Naive B cell (primary cell): ENCODE measurements at places on chromosomes 16 and 17.

DNA sequence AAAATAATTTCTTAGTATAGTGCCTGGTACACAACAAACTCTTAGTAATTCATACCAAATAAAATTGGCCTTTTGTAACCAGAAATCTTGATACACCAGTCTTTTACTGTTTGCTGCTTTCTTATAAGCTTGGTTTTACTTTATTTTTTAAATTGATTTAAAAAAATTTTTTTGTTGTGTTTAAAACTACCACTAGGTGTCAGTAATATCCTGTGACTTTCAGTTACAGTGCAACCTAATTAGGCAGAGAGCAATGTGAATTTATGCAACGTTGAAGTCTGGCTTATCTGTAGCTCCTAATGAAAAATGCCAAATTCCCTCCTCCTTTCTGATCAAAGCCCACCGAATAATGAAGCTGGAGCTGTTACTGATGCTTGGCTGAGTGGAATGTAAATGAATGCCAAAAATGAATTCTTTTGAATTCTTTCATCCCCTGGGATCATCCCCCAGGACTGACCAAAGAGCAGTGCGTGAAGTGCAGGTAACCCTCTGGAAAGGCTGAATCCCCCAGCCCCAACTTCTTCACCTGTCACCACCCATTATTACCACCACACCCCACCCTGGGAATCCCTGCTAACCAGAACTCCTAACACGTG is 3.8 kb downstream of the ERCC4 start:
- peaks cover 20% of the 10 kb centered on the region for H3K4me1 ChIP-seq
- H3K4me3 ChIP-seq: no peak overlapping the region
- no peaks in the 10 kb centered on the region for H3K27me3 ChIP-seq
- H3K36me3 ChIP-seq: peaks cover 9% of the 10 kb centered on the region
- peak; percentile 40 for DNase-seq

GRCh38 chr17:11412654-11413053 is 171.6 kb downstream of the SHISA6 start:
- no peak for DNase-seq
- no peaks in the 10 kb centered on the region for H3K27me3 ChIP-seq
- no peaks in the 10 kb centered on the region for H3K4me1 ChIP-seq

DNA sequence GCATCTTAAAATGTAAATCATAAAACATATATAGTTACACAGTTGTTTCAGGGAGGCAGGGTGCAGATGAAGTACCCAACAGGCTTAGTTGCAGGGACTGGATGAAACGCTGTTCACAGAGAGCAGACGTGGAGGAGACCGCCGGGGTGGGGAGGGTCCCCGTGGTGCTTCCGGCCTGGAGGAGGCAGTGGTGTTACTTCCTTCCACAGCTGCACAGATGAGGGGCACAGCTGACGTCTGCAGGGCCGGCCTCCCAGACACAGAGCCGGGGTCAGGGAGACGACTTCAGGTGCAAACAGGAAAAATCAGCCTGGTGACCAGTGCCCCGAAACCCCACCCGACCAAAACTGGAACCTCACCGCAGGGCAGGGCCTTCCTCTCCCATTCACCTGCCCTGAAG is 17.1 kb downstream of the SPIRE2 start:
- H3K4me1 ChIP-seq: peaks cover 16% of the 10 kb centered on the region
- peak overlapping the region; percentile 74 for H3K4me3 ChIP-seq
- H3K36me3 ChIP-seq: no peaks in the 10 kb centered on the region
- no peaks in the 10 kb centered on the region for H3K27me3 ChIP-seq
- no peak for DNase-seq
- H3K27ac ChIP-seq: peak overlapping the region; percentile 38

DNA sequence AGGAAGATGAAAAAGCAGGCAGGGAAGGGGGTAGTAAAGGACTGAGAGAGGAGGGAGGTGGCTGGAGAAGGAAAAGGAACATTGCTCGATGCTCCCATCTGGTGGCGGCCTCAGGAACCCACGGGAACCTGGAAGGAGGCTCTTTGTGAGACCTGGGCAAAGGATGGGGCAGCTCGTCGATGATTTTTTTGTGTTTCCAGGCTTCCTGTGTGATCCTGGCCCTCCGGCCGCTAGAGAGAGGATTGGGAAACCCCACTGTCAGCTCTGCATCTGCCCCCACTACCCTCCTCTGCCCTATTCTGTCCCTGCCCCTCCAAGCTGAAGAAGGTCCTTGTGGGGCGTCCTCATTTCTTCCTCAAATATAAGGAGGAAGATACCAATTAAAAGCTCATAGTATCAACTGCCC is 6.6 kb downstream of the WFIKKN2 start:
- no peak overlapping the region for H3K4me3 ChIP-seq
- H3K27ac ChIP-seq: no peak overlapping the region
- peaks cover 4% of the 10 kb centered on the region for H3K4me1 ChIP-seq
- no peaks in the 10 kb centered on the region for H3K36me3 ChIP-seq
- no peaks in the 10 kb centered on the region for H3K27me3 ChIP-seq

- peaks cover 36% of the 10 kb centered on the region for H3K27me3 ChIP-seq
- H3K4me3 ChIP-seq: peak overlapping the region; percentile 74
- H3K27ac ChIP-seq: no peak overlapping the region
Observed at GRCh38 chr17:15945527-15946191, 729 bp downstream of the ADORA2B start.

- no peak for DNase-seq
- H3K27me3 ChIP-seq: no peaks in the 10 kb centered on the region
- H3K27ac ChIP-seq: no peak overlapping the region
- peaks cover 16% of the 10 kb centered on the region for H3K4me1 ChIP-seq
Observed at GRCh38 chr16:88688013-88688778, 1.9 kb upstream of the SNAI3 start.

- no peak overlapping the region for H3K4me3 ChIP-seq
- no peaks in the 10 kb centered on the region for H3K36me3 ChIP-seq
- DNase-seq: no peak
Observed at GRCh38 chr16:54935266-54935968, 4.8 kb downstream of the IRX5 start.

DNA sequence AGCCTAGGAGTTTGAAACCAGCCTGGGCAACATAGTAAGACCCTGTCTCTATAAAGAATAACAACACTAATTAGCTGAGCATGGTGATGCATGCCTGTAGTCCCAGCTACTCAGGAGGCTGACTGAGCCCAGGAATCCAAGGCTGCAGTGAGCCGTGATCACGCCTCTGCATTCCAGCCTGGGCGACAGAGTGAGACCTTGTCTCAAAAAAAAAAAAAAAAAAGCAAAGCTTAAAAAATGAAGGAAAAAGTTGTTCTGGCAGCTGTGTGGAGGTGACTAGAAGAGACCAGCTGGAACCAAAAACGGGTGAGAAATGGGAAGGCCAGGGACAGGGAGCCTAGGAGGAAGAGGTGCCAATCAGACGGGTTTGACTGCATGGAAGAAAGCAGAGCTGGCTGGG is 4.2 kb downstream of the BCL7C start:
- H3K27ac ChIP-seq: no peak overlapping the region
- peaks cover 39% of the 10 kb centered on the region for H3K4me1 ChIP-seq
- H3K36me3 ChIP-seq: no peaks in the 10 kb centered on the region
- H3K27me3 ChIP-seq: no peaks in the 10 kb centered on the region

- H3K4me1 ChIP-seq: peaks cover 9% of the 10 kb centered on the region
- DNase-seq: no peak
- H3K27ac ChIP-seq: no peak overlapping the region
- no peak overlapping the region for H3K4me3 ChIP-seq
Observed at GRCh38 chr16:675884-676564, 553 bp downstream of the RHBDL1 start.

DNA sequence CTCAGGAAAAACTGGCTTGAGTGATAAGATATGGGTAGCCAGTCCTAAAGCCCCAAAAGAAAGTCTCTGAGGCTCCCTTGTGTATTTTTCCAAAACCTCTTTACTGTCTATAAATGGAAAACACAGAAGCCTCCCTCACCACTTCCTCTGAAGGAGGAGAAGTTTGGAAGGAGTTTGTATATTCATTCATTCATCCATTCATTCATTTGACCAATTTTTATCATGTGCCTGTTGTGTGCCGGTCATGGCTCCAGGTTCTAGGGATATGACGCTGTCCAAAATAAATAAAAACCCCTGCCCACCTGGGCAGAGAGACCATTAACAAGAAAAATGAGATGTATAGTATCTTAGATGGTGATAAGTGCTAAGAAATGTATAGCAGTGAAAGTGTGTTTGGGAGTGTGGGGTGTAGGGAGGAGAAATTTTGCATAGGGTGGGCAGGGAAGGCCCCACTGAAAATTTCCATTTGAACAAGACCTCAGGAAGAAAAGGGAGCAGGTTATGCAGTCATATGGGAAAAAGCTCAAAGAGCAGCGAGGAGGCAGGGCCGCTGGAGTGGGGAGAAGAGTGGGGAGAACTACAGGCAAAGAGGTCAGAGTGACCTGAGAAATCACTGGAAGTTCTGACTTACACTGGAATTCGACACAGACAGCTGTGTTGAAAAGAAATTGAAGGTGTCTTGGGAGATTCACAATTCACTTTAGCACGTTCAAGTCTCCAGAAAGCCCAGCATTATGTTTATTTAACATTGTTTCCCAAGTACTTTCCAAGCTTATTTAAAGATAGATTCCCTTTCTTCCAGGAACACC is 6.1 kb upstream of the WIPI1 start:
- H3K4me1 ChIP-seq: peaks cover 2% of the 10 kb centered on the region
- DNase-seq: no peak
- H3K27me3 ChIP-seq: no peaks in the 10 kb centered on the region
- H3K4me3 ChIP-seq: no peak overlapping the region

- no peak overlapping the region for H3K27ac ChIP-seq
- no peak for DNase-seq
- peaks cover 56% of the 10 kb centered on the region for H3K27me3 ChIP-seq
- H3K4me3 ChIP-seq: no peak overlapping the region
Observed at GRCh38 chr17:7063518-7064094, 16.4 kb downstream of the CLEC10A start.

DNA sequence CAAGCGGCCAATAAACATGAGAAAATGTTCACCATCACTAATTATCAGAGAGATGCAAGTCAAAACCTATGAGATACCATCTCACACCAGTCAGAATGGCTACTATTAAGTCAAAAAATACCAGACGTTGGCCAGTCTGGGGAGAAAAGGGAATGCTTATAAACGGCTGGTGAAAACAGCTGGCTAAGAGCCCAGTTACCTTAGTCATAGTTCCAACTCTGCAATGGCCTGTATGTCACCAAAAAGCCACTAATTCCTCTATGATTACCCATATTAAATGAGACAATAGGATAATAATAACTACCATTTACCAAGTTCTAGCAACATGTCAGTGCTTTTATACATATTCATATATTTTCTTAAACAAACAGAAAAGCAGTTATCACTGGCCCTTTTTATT is 42.9 kb upstream of the CDRT4 start:
- H3K4me3 ChIP-seq: no peak overlapping the region
- H3K27ac ChIP-seq: no peak overlapping the region
- no peaks in the 10 kb centered on the region for H3K27me3 ChIP-seq

GRCh38 chr17:3447625-3448024 is 14.0 kb upstream of the OR1E2 start:
- no peak for DNase-seq
- H3K27me3 ChIP-seq: peaks cover 2% of the 10 kb centered on the region
- no peak overlapping the region for H3K4me3 ChIP-seq
- no peaks in the 10 kb centered on the region for H3K4me1 ChIP-seq

DNA sequence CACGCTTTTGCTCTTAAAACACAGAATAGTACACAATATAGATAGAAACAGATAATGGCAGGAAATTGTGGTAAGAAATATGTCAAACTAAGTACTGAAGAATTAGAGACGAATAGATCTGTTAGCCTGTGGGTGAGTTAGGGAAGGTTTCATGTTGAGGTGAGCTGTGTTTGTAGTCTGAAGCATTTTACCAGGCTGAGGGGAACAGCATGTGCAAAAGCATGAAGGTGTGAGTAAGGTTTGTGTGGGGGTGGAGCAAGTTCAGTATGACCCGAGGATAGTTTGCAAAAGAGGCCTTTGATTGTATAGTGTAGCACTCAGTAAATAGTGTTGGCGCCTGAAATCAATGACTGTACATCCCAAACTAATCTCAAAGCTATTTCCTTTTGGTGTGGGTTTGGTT is 13.8 kb downstream of the IGSF6 start:
- no peak overlapping the region for H3K4me3 ChIP-seq
- H3K36me3 ChIP-seq: no peaks in the 10 kb centered on the region
- no peak overlapping the region for H3K27ac ChIP-seq
- H3K27me3 ChIP-seq: no peaks in the 10 kb centered on the region

- no peak for DNase-seq
- H3K4me1 ChIP-seq: no peaks in the 10 kb centered on the region
- H3K27ac ChIP-seq: no peak overlapping the region
- H3K36me3 ChIP-seq: peaks cover 7% of the 10 kb centered on the region
- H3K27me3 ChIP-seq: no peaks in the 10 kb centered on the region
Observed at GRCh38 chr16:23131436-23131835, 17.8 kb downstream of the USP31 start.

GRCh38 chr16:88634994-88635670 is 3.2 kb upstream of the IL17C start:
- no peaks in the 10 kb centered on the region for H3K27me3 ChIP-seq
- no peaks in the 10 kb centered on the region for H3K36me3 ChIP-seq
- peak overlapping the region; percentile 91 for H3K4me3 ChIP-seq
- peaks cover 37% of the 10 kb centered on the region for H3K4me1 ChIP-seq
- DNase-seq: no peak

DNA sequence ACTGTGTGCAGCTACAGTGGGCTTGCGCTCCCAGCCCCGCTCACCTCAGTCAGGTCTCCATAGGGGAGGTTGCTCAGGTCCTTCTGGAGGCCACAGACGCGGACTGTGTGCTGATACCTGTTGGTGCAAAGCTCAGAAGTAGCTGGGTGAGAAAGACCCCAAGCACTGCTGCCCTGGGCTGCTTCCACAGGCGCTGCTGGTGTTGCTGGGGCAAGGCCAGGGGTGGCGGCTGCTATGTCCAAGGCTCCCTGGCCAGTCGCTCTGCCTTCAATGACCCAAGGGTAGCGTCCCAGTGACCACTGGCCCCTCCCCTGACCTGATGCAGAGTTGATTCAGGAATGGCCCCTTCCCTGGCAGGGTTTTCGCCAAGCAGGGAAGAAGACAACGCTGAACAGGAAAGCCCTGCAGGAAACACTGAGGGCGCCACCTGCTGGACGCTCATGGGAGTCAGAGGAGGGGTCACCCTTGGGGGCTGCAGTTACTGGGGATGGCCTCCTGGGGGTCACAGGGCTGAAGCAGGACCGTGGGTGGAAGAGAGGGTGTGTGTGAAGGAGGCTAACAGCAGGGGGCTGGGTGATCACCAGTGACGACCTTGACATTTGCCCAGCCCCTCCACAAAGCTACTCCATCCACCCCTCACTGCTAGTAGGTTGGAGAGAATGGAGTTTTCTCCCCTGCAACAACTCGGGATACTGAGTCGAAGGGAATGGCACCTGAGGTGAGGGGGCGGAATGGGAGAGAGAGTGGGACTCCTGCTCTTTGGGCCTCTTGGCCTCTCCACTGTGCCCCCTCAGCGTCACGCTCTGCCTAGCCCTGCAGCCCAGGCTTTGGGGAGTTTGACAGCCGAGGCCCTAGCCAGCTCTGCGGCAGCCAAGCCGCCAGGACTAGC is 38.3 kb downstream of the ABCC12 start:
- H3K4me3 ChIP-seq: no peak overlapping the region
- H3K4me1 ChIP-seq: no peaks in the 10 kb centered on the region
- H3K27ac ChIP-seq: no peak overlapping the region
- peaks cover 14% of the 10 kb centered on the region for H3K27me3 ChIP-seq

DNA sequence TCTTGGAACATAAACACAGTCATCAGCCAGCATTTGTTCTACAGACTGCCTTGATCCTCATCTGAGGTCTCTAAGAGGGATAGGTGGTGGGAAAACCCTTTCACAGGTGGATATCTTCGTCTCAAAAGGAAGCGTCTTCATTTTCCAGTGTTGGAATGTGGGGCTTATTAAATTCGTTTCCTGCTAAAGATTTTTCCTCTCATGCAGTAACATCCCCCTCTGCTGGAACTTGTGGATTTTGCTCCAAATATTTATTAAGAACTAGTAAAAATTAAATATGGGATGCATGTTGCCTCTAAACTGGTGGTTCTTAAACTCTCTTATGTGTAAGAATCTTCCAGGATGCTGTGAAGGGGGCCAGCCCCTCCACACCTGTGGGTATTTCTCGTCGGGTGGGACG is 20.1 kb upstream of the MLYCD start:
- H3K4me3 ChIP-seq: no peak overlapping the region
- peaks cover 17% of the 10 kb centered on the region for H3K27me3 ChIP-seq
- no peak for DNase-seq
- H3K4me1 ChIP-seq: no peaks in the 10 kb centered on the region
- no peak overlapping the region for H3K27ac ChIP-seq
